ENCODE measurements at places on chromosomes 6 and 20.
A peak's percentile ranks its signal among the peaks of the same experiment; 100 is the strongest.

- DNase-seq: no peak
Observed at GRCh38 chr20:10951216-10951615, 277.4 kb upstream of the JAG1 start.

DNA sequence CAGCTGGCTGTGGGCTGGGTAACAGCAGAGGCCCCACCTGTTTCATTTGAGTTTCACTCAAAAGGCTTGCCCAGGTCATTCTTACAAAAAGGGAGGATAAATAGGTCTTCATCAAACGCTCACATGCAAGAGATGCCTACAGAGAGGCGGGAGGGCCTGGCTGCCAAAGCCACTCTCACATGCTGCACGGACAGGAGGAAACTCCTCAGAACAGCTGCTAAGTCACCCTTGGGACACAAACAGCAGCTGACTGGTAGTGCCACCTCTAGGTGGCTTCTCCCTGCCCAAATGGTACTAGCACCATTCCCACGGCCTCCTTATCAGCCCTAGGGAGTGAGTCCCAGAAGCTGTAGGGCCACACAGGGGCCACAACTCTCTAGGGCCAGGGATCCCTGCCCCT, 23.8 kb downstream of the SLC22A23 start:
- DNase-seq: peak; percentile 68

GRCh38 chr6:157840776-157841175, 17.7 kb downstream of the SNX9 start:
- no peak for DNase-seq

DNA sequence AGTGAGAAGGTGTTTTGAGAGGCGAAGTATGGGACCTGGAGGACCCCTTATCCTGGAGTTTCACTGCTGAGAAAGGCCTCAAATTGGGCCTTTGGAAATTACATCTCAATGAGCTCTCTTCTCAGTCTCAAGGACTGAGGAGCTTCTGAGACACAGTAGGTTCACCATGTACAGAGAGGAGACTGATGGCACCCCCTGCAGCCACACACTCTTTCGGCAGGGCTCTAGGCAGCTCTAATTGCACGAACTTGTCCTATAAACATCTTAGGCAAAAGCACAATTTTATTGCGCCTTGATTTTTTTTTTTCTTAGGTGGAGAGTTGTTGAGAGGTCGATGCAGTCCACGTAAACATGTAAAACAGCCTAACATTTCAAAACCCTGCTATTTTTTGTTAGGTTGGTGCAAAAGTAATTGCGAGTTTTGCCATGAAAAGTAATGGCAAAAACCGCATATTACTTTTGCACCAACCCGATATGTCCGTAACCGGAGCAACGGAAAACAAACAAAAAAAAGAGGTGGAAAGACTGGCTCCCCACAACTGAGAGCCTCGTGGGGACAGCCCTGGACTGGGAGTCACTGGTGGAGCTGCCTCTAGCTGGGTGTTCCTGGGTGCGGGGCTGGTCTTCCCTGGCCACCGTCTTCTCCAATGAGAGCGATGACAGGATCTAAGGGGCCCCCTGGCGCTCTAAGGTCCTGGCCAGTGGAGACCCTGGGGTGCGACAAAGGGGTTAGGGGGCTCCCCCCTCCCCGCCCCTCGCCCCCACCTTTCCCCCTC, 84.0 kb upstream of the EYA2 start:
- no peak for DNase-seq

GRCh38 chr20:38635721-38636288, 34.2 kb downstream of the ARHGAP40 start:
- DNase-seq: no peak

- no peak for DNase-seq
Observed at GRCh38 chr20:54254596-54254995, 46.7 kb downstream of the PFDN4 start.

DNA sequence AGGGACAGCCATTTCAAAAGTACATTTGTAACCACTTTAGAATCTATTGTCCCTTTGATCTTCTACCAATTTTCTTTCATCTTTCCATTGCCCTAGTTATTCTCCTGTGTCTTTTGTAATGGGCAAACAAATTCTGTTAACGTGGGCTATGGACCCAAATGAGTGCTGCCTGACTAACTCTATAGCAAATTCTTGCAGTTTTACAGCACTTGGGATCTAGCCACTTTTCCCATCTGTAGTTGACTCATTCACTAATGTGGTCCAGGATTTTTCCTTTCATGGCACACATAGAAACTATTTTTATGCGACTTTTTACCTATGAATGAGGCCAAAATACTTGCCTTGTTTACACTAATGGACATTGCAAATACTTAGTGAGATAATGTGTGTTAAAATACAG, 52.0 kb downstream of the GRIK2 start:
- no peak for DNase-seq

DNA sequence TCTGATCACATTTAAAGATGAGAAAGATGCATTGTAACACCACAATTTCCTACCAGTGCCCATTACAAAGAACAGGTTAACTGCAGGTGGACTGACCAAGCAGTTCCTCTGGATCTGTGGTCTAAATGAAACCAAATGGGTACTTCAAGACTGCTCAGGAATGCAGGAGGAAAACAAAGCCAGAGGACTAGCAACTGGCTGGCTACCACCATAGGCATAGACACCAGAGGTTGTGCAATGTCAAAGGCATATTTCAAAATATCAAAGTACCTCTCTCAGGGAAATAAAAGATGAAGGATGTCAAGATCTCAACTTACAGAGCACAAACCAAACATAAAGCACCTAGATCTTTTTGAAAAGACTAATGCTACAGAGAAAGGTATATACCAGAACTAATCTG, 65.5 kb downstream of the GMDS start:
- DNase-seq: no peak

- no peak for DNase-seq
Observed at GRCh38 chr20:14631011-14631410, 293.6 kb upstream of the FLRT3 start.

GRCh38 chr20:41424546-41424945, 57.9 kb upstream of the EMILIN3 start:
- no peak for DNase-seq

- DNase-seq: no peak
Observed at GRCh38 chr6:7155871-7156579, 48.3 kb downstream of the RREB1 start.
